Keratinocyte (primary cell): ENCODE measurements at places on chromosomes 1 and 21. TPM values are rescaled to one million over a fixed set of nuclear protein-coding genes. Genes with fewer than 3 reads are reported as not detected.

GRCh38 chr1:79133774-79134364 lies 127.3 kb upstream of the ADGRL4 start:
- no peak overlapping the region for H3K4me3 ChIP-seq
- H3K27ac ChIP-seq, result no peak overlapping the region
- H3K27me3 ChIP-seq, result no peaks in the 10 kb centered on the region
- H3K36me3 ChIP-seq, result no peaks in the 10 kb centered on the region

- H3K27ac ChIP-seq, result no peak overlapping the region
- no peaks in the 10 kb centered on the region for H3K27me3 ChIP-seq
- H3K4me1 ChIP-seq, result no peaks in the 10 kb centered on the region
- no peak overlapping the region for H3K4me3 ChIP-seq
- no peak for DNase-seq
Measured at GRCh38 chr1:201999625-202000238, 10.7 kb upstream of the ELF3 start.

The ZNF648 gene
- not detected in 3 replicates for polyA plus RNA-seq

DNA sequence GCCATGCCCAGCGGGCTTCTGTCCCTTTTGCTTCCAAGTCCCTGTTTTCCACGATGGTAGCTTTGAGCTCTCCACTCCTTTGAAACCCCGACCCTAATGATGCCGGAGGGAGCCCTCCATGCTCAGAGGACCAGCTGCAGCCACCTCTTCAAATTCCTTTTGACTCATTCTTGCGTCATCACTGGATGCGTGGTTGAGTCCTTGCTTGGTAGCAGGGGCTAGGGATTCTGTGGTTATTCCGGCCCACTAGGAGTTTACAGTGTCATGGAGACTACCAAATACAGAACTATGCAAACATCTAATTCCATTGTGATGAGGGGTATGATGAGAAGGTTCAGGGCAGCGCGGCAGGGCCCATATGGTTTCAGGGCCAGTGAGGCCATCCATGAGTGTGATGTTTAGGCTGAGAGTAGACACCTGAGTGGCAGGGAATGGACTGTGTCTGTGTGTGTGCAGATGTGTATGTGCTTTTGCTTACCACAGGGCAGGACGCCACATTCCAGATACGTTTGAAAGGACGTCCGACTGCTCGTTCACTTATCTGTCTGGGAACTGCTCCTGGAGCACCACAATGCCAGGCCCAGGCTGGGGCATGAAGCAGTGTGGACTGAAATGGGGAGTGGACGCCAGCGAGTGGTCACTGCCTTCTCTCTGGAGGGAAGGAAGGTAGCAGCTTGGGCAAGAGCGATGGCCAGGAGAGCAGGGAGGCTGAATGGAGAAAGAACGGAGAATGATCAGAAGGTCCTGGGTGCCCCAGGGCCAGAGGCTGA lies 30.4 kb upstream of the ZBTB21 start:
- peak; percentile 92 for DNase-seq
- H3K4me1 ChIP-seq, result peaks cover 41% of the 10 kb centered on the region
- H3K27ac ChIP-seq, result peak overlapping the region; percentile 74
- H3K4me3 ChIP-seq, result no peak overlapping the region
- H3K27me3 ChIP-seq, result no peaks in the 10 kb centered on the region

GRCh38 chr1:114350731-114351445 lies 160.1 kb downstream of the TRIM33 start:
- H3K4me3 ChIP-seq, result no peak overlapping the region
- H3K4me1 ChIP-seq, result peaks cover 12% of the 10 kb centered on the region
- no peaks in the 10 kb centered on the region for H3K36me3 ChIP-seq
- no peak for DNase-seq
- no peak overlapping the region for H3K27ac ChIP-seq

The CELA3A gene
- not detected in 3 replicates for polyA plus RNA-seq

GRCh38 chr1:14615549-14616218 lies 17.2 kb downstream of the KAZN start:
- H3K4me3 ChIP-seq, result no peak overlapping the region
- peaks cover 2% of the 10 kb centered on the region for H3K27me3 ChIP-seq
- no peak overlapping the region for H3K27ac ChIP-seq
- no peaks in the 10 kb centered on the region for H3K4me1 ChIP-seq
- no peak for DNase-seq

DNA sequence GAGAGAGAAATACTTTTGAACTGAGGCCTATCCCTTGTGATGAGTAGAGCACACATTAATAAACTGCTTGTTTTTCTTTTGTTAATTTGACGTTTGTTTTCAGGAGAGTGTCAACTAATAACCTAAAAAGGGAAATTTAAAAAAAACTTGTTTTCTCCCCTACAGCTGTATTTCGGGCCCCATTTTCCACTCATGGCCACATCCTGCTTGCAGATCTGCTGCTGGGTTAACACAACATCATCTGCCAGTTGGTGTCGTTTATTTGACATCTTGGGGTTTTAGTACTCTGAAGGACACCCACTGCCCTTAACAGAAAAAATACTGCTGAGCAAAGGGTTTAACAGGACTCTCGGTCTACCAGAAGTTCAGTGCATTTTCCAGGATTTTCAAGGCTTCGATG lies 848 bp upstream of the PYHIN1 start:
- no peak overlapping the region for H3K27ac ChIP-seq
- H3K27me3 ChIP-seq, result no peaks in the 10 kb centered on the region
- H3K4me3 ChIP-seq, result no peak overlapping the region
- peaks cover 3% of the 10 kb centered on the region for H3K4me1 ChIP-seq
- H3K36me3 ChIP-seq, result no peaks in the 10 kb centered on the region

DNA sequence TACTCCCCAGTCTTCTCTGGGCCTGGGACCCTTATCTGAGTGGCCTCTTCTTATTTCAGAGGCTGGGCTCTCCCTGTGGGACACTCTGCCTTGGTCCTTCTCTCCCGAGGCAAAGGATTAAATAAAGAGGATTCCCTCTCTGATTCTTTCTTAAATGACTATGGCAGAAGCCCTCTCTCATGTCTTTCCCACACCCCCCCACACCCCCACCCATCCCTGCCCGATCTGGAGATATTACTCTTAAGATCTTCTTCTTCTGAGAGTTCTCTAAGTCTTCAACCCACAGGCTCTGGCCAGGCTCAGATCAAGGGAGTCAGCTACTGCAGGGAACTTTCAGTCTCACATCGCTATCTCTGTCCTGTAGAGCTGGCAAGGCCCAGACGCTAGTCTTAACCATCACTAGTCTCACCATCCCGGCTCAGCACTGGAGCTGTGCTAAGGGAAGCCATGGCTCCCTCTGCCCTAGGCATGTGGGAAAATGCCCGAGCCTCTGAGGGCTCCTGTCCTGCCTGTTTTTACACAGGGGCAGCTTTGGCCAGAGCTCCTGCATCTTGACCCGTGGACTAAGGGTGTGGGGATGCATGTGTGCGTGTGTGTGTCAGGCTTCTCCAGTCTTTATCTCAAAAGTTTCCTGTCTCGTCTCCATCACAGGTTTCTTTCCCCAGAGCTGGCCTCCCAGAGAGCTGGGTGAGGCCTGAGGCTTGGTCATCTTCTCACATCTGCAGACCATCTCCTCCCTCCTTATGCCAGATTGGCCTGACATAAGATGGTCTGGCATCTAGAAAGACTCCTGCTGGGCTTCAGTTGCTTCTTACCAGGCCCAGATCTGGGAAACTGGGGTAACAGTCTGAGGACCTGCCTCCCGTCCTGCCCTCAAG lies 36.7 kb downstream of the LGR6 start:
- H3K27ac ChIP-seq, result no peak overlapping the region
- no peaks in the 10 kb centered on the region for H3K27me3 ChIP-seq
- peaks cover 37% of the 10 kb centered on the region for H3K4me1 ChIP-seq
- no peak for DNase-seq
- no peaks in the 10 kb centered on the region for H3K36me3 ChIP-seq
- no peak overlapping the region for H3K4me3 ChIP-seq

GRCh38 chr1:41226815-41227434 lies 15.2 kb downstream of the SCMH1 start:
- no peaks in the 10 kb centered on the region for H3K36me3 ChIP-seq
- H3K27ac ChIP-seq, result no peak overlapping the region
- H3K4me1 ChIP-seq, result peaks cover 4% of the 10 kb centered on the region
- H3K4me3 ChIP-seq, result no peak overlapping the region
- no peaks in the 10 kb centered on the region for H3K27me3 ChIP-seq

GRCh38 chr1:47324682-47325081 lies 8.9 kb upstream of the CMPK1 start:
- H3K27me3 ChIP-seq, result no peaks in the 10 kb centered on the region
- DNase-seq, result no peak
- peaks cover 7% of the 10 kb centered on the region for H3K4me1 ChIP-seq
- H3K27ac ChIP-seq, result no peak overlapping the region

The ELF3 gene
- polyA plus RNA-seq, result 0.23 to 1.1 TPM (median 0.51 TPM) in 3 replicates

DNA sequence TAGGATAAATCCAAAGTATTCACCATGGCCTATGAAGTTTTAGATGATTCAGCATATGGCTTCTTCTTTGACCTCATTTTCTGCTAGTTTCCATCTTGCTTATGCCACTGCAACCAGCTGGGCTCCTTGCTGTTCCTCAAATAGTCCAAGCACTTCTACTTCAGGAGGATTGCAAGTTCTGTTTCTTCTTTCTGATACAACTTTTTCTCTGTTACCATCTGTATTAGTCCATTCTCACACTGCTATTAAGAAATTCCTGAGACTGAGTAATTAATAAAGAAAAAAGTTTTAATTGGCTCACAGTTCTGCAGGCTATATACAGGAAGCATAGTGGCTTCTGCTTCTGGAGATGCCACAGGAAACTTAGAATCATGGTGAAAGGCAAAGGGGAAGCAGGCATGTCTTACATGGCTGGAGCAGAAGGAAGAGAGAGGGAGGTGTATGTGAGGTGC lies 20.3 kb downstream of the PTGS2 start:
- no peak for DNase-seq
- H3K36me3 ChIP-seq, result no peaks in the 10 kb centered on the region
- peaks cover 34% of the 10 kb centered on the region for H3K4me1 ChIP-seq
- no peaks in the 10 kb centered on the region for H3K27me3 ChIP-seq

DNA sequence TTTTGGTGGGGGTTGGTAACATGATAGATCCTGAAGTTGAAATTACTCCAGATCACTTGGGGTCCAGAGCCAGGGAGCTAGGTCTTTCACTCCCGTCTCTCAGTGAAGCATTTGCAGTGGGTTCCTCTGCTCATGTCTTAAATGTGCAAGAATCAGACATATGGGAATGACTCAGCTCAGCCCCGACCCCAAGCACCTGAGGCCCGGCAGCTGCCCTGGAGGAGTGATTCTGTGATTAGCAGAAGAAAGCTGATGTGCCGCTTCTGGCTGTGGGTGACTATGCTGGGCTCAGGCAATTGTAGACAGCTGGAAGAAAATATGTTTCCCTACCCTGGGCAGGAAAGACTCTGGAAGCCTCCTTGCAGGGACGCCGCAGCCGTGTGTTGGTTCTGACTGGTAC lies 601.7 kb downstream of the NPHP4 start:
- peaks cover 17% of the 10 kb centered on the region for H3K27me3 ChIP-seq
- no peak for DNase-seq
- H3K4me1 ChIP-seq, result peaks cover 12% of the 10 kb centered on the region
- no peak overlapping the region for H3K4me3 ChIP-seq
- no peaks in the 10 kb centered on the region for H3K36me3 ChIP-seq

DNA sequence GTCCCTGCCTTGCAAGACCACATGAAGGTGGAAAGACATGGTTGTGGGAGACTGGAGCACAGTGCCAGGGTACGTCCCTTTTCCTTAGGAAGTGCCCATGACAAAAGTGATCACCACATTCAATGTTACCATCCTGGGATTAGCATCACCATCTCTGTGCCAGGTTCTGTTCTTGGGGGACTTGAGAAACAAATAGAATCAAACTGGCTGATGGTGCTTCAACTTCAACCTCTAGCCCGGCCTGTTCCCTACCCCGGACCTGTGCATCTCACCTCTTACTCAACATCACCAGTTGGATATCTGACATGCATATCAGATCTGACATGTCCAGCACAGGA lies 153.3 kb downstream of the GRIK3 start:
- no peak overlapping the region for H3K4me3 ChIP-seq
- no peaks in the 10 kb centered on the region for H3K27me3 ChIP-seq
- no peak overlapping the region for H3K27ac ChIP-seq

The IL10RB gene
- 17.4 to 24.1 TPM (median 19.6 TPM) in 3 replicates for polyA plus RNA-seq

GRCh38 chr1:89063094-89063493 lies 1.9 kb downstream of the GBP1 start:
- H3K27me3 ChIP-seq, result no peaks in the 10 kb centered on the region
- H3K36me3 ChIP-seq, result no peaks in the 10 kb centered on the region
- no peak overlapping the region for H3K27ac ChIP-seq
- no peak overlapping the region for H3K4me3 ChIP-seq
- peaks cover 7% of the 10 kb centered on the region for H3K4me1 ChIP-seq

GRCh38 chr21:15754640-15755039 lies 24.9 kb downstream of the USP25 start:
- no peaks in the 10 kb centered on the region for H3K27me3 ChIP-seq
- H3K4me3 ChIP-seq, result no peak overlapping the region
- H3K36me3 ChIP-seq, result no peaks in the 10 kb centered on the region
- no peak overlapping the region for H3K27ac ChIP-seq

- H3K27ac ChIP-seq, result no peak overlapping the region
- DNase-seq, result no peak
- H3K4me1 ChIP-seq, result peaks cover 2% of the 10 kb centered on the region
- H3K27me3 ChIP-seq, result no peaks in the 10 kb centered on the region
- no peaks in the 10 kb centered on the region for H3K36me3 ChIP-seq
Measured at GRCh38 chr21:38433471-38433870, 64.8 kb downstream of the ERG start.

DNA sequence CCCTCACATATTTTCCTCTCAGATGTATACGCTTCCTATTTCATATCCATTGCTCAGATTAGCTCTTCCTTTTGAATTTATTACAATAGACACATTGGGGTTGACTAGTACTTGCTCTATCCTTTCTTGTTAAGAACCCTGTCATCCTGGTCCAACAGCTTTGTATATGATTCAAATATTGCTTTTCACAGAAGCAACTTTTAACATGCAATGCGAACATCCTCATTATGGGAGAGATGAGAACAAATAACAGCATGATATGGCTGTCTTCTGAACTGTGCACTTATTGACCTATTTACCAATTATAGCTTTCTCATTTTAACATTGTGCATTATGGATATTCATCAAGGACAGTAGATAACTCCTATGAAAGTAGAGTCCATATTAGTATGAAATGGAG lies 510.8 kb downstream of the PTPRC start:
- H3K4me3 ChIP-seq, result no peak overlapping the region
- H3K27ac ChIP-seq, result no peak overlapping the region
- no peaks in the 10 kb centered on the region for H3K4me1 ChIP-seq
- H3K27me3 ChIP-seq, result no peaks in the 10 kb centered on the region
- DNase-seq, result no peak

The C1QB gene
- polyA plus RNA-seq, result not detected in 3 replicates

The OR1C1 gene
- not detected in 3 replicates for polyA plus RNA-seq
